Activated CD4-positive, alpha-beta T cell treated with anti-CD3 and anti-CD28 coated beads, Interleukin-2, amount 10 ng/mL, durations not matched to agents 7 days and 5 days (primary cell): ENCODE measurements at places on chromosomes 1 and 21. TPM values are rescaled to one million over a fixed set of nuclear protein-coding genes. Genes with fewer than 3 reads are reported as not detected.

Gene OR2L3
- total RNA-seq = not detected

Gene ZNF670
- total RNA-seq = 1.1 TPM

Gene CFHR5
- not detected for total RNA-seq

Gene KIF17
- total RNA-seq = not detected

Gene HES3
- not detected for total RNA-seq

Gene NUDT4B
- total RNA-seq = 0.52 TPM

Gene BCL2L15
- total RNA-seq = 0.98 TPM
